ENCODE measurements at places on chromosomes 2 and 18.
A peak's percentile ranks its signal among the peaks of the same experiment; 100 is the strongest.

- no peak for DNase-seq
Measured at GRCh38 chr2:20664071-20664390, 2.9 kb upstream of the GDF7 start.

DNA sequence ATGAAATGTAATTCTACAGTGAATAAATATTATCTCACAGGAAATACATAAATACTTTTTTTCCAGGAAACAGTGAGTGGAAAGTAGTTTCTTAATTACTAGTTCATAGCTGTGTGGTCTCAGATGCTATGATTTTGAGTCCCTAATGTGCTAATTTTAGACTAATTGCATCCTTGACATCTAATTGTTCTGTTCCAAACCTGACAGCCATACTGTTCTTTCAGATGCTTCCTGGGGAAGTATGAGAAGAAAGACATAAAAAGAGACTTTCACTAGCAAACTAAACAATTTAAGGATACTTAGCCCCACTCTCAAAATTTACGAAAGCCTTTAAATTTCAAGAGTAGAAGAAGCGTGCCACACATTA, 350.9 kb upstream of the CDH20 start:
- DNase-seq, result no peak

GRCh38 chr2:107542314-107542740, 284.4 kb upstream of the RGPD4 start:
- DNase-seq, result peak; percentile 85

GRCh38 chr2:169119123-169119760, 49.9 kb downstream of the DHRS9 start:
- no peak for DNase-seq

DNA sequence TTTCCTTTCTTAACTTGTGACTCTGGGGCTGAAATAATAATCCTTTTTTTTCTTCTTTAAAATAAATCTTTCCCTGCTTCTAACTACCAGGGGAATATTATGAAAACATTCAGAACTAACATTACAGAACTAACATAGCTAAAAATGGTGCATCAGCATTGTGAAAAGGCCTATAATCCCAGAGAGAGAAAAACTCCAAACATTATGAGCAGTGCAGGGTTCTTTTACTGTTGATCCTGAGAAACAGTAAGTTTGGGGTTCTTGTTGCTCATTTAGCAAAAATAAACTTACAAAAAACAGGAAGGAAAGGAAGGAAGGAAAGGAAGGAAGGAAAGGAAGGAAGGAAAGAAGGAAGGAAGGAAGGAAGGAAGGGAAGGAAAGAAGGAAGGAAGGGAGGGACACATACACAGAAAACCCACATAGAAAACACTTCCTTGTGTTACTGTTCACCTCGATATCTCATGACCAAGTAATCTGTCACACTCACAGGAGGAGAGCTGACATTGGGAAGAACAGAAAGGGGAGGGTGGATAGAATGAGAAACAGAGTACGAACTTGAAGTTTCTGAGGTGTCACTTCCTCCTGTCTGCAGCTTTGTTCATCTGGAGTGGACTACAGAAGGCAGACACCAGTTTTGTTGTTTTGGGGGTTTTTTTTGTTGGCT, 18.4 kb upstream of the PIK3C3 start:
- no peak for DNase-seq

GRCh38 chr2:28086611-28087010, 196.1 kb downstream of the BABAM2 start:
- no peak for DNase-seq

DNA sequence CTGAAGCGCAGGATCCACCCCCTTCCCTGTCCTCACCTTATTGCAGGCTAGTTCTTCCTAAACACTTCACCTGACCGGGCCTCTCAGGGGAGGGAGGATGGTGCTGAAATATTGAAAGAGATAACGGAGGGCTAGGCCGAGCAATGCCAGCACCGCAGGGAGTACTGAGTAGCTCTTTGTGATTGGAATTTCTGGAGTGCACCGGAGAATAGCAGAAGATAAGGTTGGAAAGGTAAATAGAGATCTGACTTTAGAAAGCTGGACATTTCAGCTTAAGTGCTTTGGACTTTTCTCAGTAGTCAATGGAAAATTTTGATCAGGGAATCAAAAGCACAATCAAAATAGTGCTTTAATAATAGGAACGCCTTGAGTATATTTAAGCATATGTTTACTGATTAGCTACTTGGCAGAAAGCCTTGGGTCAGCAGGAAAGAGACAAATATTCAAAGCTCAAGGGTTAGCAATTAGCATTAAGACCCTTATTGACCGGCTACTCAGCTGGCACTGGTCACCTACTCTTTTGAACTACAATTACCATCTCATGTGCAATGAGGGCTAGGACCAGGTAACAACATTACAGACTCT, 142.9 kb upstream of the NDUFV2 start:
- no peak for DNase-seq

DNA sequence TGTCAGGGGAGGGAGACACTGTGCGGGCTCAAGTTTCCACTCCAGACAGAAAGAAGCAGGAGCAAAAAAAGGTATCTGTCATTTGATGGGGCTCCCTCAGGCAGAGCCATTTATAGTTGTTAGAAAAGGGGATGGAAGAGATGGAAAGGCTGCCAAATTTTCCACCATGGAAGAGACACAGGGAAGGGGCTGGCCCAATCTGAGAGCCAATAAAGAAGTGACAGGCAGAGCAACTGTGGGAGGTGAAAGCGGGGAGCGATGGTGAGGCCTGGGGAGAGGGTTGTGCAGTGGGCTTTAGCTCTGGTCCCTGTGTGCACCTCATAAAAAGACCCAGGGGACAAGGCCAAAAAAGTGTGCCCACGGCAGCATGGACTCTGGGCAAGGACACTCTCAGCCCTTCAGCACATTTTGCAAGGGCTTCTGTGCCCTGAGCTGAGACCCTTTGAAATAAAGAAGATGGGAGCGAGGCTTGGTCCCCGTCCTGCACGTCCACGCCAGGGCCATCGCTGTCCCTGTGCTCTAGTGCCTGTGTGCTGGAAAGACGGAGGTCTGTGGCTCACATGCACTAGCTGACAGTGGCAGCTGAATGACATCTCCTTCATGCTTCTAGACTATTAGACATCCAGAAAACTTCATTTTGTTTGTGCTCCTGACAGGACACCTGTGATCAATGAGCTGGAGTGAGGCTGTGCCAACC, 456.7 kb upstream of the HS6ST1 start:
- DNase-seq, result no peak

- no peak for DNase-seq
Measured at GRCh38 chr18:28043631-28044030, 133.3 kb downstream of the CDH2 start.

DNA sequence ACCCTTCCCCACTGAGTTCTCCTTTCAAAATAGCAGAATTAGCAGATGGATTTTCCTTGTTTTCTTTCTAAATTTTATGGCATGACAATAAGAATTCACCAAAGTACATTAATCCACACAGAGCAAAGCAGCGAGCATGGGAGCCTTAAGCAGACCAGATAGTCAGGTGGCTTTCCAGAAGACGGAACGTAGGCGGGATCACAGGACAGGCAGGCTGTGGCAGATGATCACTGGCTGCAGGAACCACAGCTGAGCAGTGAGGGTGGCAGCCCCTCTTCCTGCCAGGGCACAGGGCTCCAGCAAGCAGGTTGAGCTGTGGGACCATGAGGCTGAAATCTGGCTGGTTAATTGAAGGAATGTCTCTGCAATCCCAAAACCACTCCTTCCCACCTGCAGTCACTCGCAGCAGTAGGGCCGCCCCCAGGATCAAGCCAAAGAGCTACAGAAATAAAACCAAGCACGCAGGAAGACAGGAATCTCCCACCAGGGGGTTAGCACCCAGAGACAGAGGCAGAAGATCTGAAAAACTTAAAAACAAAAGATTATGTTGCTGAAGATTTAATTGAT, 259.9 kb downstream of the EIPR1 start:
- no peak for DNase-seq

- DNase-seq, result no peak
Measured at GRCh38 chr2:135132314-135132713, 80.2 kb downstream of the RAB3GAP1 start.

- DNase-seq, result peak; percentile 63
Measured at GRCh38 chr18:59900222-59901128, 679 bp downstream of the PMAIP1 start.

GRCh38 chr2:12059616-12060441, 313.4 kb downstream of the LPIN1 start:
- peak; percentile 49 for DNase-seq

- DNase-seq, result no peak
Measured at GRCh38 chr2:126446106-126446695, 209.8 kb upstream of the GYPC start.

GRCh38 chr2:50018292-50018691, 864.0 kb upstream of the FSHR start:
- no peak for DNase-seq

- no peak for DNase-seq
Measured at GRCh38 chr2:195899226-195899625, 169.4 kb downstream of the DNAH7 start.

GRCh38 chr2:69777786-69778105, 35.8 kb downstream of the ANXA4 start:
- no peak for DNase-seq

GRCh38 chr2:167332358-167332757, 444.1 kb downstream of the XIRP2 start:
- DNase-seq, result no peak

DNA sequence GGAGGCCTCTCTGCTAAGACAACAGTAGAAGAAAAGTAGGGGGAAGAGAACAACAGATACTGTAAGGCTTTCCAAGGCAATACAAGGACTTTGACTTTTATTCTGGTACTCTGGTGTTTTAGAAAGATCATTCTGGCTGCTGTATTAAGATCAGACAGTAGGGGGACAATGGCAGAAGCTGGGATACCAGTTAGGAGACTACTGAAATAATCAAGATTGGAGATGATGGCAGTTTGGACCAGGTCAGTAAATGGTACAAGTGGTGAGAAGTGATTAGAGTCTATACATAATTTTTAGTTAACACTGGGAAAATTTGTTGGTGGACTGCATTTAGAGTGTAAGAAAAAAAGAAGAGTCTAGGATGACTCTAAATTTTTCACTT, 139.7 kb downstream of the ROCK1 start:
- DNase-seq, result no peak

- DNase-seq, result no peak
Measured at GRCh38 chr2:11073776-11074175, 81.5 kb upstream of the SLC66A3 start.

DNA sequence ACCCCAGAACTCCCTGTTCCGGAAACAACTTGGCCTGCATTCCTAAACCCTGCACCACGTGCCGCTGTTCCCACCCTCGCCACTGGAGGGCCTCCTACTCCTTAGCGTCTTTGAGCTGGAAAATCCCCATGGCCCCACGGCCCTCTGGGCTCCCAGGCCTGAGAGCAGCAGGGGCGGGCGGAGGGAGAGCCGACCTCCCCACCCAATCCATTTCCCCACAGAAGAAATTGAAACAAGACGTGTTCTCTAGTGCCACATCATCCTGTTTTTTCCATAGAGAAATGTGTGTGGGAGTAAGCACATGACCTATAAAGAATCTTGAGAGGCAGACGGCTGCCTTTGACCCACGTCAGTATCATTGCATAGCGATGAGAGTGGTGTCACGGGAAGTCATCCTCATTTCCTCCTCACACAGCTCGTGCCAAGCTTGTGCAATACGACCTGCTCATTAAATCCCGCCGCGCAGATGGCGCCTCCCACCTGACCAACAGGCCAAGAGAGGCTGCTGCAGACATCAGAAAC, 79.2 kb downstream of the LAMA1 start:
- peak; percentile 49 for DNase-seq

- DNase-seq, result no peak
Measured at GRCh38 chr2:71333619-71334018, 2.0 kb downstream of the ZNF638 start.

GRCh38 chr2:202158796-202159195, 79.6 kb downstream of the SUMO1 start:
- no peak for DNase-seq

DNA sequence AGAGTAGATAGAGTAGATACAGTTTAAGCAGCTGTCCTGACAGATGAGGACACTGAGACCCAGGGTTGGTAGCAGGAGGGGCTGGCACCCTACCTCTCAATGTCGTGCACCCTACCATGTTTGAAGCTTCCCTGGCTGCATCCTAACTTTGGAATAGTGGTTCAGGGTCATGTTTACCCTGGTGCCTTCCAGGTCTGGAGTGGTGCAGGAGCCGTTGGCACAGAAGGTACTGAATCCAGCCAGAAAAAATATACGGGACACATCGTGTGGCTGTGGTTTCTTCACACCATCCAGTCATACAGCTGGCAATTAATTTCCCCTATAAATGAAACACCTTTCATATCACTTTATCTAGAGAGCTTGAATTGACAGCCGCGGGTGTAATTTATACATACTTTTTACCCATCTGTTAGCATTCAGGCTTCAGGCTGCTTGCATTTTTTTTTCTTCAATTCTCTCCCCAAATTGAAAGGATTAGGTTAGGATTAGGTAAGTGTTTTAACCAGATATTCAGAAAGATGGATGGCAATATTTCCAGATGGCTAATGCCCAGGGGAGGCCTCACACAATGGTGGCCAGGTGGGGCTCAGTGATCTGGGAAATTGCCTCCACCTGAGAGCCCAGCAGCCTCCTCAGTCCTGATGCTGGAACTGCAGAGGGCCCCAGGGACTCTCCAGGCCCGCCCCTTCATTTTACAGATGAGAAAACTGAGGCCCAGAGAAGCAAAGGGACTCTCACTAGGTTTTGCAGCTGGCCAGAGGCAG, 127.0 kb downstream of the CELF4 start:
- no peak for DNase-seq

DNA sequence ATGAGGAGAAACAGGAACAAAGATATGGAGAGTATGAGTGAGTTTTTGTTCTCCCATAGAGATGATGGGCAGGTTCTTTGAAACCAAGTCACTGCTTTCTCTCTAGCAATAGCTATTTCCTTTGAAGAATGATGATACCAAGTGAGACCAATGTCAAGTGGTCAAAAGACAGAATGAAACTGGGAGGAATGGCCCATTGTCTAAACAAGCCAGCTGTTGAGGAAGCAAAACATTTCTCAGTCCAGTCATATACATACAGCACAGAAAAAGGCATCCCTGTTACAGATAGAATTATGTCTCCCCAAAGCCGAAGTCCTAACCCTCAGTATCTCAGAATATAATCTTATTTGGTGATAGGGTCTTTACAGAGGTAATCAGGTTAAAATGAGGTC, 66.1 kb upstream of the EPC2 start:
- no peak for DNase-seq

- DNase-seq, result no peak
Measured at GRCh38 chr18:51513517-51513916, 316.0 kb upstream of the MEX3C start.

GRCh38 chr2:18752667-18753422, 163.5 kb upstream of the NT5C1B start:
- DNase-seq, result no peak

All from SJCRH30 (cell line).